Central memory CD8-positive, alpha-beta T cell (primary cell): ENCODE measurements at places on chromosomes 5 and 9.

GRCh38 chr9:94881023-94881422, 154.5 kb downstream of the AOPEP start:
- DNase-seq = no peak

DNA sequence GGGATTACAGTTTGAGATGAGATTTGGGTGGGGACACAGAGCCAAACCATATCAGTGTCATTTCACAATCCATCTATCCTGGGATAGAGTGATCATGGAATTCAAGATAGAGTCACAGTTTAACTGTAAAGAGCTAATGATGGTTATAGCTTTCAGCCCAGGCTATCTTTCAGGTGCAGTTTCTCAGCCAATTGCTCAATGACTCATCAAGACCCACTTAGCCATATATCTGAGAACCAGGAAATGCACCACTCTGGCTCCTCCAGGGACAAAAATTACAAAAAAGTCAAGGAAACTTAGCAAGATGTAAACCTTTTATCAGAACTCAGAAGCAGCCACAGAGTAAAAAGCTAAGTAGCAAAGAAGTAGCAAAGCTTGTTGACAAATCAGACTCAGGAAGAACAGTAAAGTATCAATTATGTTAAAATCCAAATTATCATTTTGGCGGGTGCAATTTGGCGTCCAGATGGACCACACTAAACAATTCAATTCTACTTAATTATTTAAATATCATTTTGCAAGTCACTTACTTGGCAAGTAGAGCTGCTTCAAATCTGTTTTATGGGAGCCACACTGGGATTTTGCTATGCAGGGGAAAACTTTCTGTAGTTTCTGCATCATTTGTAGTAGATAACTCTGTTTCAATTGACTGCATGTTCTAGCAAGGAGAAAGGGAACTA, 169.4 kb downstream of the TLE1 start:
- no peak for DNase-seq

- no peak for DNase-seq
Measured at GRCh38 chr5:138011991-138012390, 20.9 kb downstream of the FAM13B start.

- DNase-seq = no peak
Measured at GRCh38 chr5:150263801-150264621, 25.6 kb downstream of the CAMK2A start.

GRCh38 chr9:13163287-13163686, 116.2 kb downstream of the MPDZ start:
- DNase-seq = no peak

GRCh38 chr5:21931116-21931515, 922.0 kb downstream of the CDH12 start:
- DNase-seq = no peak

GRCh38 chr5:7759951-7760580, 90.9 kb downstream of the CFAP90 start:
- no peak for DNase-seq

- DNase-seq = no peak
Measured at GRCh38 chr5:106135473-106135872, 1535.3 kb downstream of the EFNA5 start.

GRCh38 chr5:56700711-56701110, 114.6 kb upstream of the MAP3K1 start:
- DNase-seq = no peak

DNA sequence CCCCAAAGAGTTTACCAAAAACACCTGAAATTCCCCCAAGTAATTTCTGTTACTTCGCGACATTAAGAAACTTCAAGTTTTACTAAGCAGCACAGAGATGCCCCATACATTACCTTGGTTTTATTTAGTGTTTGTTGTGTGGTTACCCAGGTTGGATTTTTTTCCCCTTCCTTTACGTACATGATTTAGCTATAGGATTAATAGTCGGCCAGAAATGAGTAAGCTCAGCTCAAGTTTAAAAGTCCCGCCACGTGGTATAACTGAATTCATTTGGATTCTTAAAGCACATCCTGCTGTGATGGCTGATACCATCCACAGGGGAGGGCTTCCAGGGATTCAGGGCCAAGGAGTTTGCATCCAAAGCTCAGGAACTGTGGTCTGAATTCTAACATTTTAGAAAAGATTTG, 75.9 kb downstream of the DAP start:
- DNase-seq = no peak

DNA sequence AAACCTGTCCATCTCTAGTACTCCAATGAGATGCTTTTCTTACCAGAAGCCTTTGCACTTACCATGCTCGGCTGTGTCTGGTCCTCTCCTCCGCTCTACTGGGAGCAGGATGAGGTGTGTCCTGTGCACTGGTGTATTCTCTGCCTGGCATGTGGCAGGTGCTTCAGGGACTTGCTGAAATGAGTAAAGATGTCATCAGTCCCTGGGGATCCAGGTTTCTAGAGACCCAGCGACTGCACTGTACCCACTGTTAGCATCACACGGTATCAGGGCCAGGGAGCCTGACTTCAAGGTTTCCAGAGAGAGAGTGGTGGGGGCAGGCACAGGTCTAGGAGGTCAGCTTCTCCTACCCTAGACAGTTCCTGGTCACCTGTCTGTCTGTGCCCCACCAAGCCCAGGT, 10.5 kb downstream of the PTTG1 start:
- no peak for DNase-seq

DNA sequence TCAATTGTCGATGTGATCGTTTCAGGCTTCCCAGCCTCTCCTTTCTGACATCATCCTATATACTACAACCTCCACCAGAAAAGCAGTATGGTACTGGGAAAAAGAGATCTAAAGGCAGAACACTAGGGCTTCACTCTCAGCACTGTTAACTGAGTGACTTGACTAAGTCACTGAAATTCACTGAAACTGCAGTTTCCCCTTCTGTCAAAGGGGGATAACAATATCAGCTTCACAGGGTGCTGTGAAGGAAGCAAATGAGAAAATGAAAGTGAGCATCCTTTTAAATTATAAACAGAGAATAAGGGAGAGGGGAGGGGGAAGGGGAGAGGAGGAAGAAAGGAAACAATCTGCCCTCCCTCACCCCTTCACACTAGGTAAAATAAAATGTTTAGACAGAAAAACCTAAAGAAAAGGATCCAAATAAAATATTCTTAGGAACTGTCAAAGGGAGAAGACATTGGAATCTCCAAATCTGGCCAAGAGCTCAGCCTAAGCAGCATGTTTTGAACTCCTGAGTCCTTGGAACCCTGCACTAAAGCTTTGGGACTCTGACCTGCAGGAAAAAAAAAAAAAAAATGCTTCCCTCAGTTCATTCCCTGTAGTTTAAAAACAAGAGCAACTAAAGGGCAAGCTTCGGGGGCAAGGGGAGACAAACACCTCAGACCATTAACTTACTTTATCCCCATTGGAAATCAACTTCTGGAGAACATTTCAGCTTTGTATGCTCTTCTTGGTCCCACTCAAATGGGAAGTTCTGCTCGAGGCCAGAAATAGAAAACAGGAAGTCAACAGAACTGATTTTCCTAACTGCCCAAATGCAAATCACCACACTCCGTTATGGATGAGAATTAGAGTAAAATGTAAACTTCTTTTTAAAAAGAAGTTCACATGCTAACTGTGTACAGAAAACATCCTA, 178.3 kb downstream of the DEPDC1B start:
- no peak for DNase-seq

DNA sequence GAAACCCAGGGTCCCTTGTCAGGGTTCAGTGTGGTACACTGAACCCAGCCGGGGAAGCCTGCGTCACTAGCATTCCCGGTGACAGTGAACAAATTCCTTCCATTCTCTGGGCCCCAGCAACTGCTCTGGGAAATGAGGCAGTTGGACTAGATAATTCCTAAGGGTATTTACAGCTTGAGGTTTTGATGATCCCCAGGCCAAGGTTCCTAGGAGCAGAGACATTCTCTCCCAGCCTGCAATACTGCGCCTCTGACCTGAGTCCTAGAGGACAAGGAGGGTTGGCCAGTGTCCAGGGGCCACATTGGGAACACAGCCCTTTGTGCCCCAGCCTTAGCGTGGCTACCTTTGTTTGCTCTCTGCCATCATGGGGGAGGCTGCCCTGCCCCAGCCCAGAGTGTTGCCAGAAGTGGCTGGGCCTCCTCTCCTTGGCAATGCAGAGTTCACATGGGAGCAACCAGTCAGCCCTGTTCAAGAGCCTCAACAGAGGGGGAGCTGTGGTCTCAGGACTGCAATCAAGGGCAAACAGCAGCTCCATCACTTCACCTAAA, 178.2 kb downstream of the SEC61B start:
- DNase-seq = no peak

DNA sequence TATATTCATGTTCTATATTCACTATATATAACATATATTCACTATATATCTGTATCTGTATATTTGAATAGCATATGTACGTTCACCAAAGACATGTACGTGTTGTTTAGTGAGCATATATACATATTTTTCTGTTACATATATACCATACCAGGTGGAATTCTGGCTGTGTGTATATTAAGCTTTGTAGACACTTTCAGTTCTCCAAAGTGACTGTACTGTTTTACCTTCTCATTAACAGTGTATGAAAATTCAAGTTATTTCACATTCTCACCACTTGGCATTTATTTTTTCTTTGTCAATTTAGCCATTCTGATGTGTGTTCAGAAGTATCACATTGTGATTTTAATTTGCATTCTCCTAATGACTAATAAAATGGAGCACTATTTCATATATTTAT, 52.2 kb downstream of the DROSHA start:
- DNase-seq = no peak

DNA sequence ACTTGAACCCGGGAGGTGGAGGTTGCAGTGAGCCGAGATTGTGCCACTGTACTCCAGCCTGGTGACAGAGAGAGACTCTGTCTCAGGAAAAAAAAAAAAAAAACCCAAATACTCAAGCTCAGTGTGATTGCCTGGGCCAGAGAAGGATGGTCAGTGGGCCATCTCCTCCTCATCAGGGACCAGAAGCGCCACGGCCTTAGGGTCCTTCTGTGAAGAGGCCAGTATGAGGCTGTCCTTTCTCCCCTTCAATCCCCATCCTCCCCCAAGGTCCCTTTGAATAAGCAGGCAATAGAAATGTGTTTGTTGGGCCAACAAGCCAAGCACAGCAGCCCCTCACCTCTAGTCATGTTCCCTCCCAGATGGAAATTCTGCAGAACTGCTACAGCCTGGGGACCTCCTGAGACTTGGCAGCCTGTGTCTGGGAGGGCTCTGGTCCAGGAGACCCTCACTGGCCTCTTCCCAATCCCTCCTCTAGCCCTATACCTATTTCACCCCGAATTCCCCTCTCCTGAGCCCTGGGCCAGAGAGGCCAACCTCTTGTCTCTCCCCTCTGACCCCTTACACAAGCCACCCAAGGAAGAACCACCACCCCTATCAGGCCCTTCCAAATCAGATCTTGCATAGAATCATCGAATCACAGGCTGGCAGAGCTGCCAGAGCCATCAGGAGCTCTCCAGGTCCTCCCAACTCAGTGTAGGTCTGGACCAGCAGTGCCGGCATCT, 1.0 kb downstream of the CSF1R start:
- no peak for DNase-seq

DNA sequence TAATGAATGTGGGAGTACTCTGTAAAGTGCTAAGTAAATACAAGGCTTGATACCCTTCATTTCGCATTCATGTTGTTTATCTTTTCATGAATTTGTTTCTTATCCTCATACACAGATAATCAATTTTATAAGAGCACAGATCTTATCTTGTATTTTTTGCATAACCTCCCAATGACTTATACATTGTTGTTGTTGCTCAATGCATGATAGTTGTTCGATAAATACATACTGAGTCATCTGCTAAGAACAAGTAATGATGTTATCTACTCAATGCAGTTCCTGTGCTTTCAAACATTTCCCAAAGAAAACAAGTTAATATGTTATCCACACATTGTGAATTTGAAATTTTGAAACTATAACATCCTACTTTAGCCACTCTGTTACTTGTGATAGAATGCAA, 60.7 kb downstream of the TAF11L14 start:
- no peak for DNase-seq

DNA sequence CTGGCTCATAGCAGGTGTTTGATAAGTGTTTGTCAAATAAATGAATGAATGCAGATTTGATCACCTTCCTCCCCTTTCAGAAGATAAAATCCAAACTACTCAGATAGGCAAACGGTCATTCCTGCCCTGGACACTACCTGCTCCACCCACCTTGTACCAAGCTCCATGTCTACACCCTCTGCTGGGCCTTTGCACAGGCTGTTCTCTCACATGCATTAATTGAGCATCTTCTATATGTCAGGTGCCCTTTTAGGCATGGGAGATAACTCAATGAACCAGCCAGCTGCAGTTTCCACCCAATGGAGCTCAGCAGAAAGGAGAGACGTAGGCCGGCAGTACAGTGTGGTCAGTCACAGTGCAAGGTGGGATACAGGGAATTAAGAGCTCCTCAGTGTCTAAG, 102.3 kb upstream of the CPEB4 start:
- no peak for DNase-seq

- DNase-seq = no peak
Measured at GRCh38 chr5:88734191-88734640, 148.8 kb downstream of the MEF2C start.

DNA sequence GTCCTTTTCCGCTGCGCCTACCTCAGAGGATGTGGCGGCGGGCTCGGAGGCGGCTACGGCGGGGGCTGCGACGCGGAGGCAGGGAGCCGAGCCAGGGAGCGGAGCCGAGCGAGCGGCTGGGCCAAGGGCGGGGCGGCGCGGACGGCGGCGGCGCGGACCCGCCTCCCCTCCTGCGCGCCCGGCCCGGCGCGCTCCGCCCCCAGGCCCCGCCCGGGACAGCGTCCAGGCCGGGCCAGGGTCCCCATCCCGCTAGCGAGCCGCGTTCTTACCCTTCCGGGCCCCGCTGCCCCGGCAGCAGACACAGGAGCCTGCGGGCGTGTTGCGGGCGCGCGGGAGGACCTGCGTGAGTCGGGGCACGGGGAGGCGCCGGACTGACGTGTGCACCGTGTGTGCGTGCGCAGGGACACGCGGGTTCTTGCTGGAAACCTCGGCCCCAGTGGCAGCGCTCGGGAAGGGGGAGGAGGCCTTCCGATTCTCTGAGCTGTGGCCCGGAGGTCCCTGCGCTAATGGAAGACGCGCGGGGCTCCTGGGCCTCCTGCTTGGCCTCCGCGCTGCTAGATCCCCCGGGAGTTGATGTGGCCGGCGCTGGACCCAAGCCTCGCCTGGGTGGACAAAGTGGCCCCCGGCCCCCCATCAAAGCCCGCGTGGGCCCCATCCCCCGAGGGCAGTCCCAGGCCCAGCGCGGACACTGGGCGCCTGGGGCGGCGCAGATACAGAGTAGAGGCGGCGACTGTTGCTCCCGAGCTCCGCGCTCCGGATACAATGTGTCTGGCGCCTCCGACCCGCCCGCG, at the start of gene VDAC1:
TSS of gene VDAC1 (minus strand) at position 350 of the 791 bp plus-strand sequence. CDS start 11,963 bp downstream, outside the sequence.
- DNase-seq = peak; percentile 72

DNA sequence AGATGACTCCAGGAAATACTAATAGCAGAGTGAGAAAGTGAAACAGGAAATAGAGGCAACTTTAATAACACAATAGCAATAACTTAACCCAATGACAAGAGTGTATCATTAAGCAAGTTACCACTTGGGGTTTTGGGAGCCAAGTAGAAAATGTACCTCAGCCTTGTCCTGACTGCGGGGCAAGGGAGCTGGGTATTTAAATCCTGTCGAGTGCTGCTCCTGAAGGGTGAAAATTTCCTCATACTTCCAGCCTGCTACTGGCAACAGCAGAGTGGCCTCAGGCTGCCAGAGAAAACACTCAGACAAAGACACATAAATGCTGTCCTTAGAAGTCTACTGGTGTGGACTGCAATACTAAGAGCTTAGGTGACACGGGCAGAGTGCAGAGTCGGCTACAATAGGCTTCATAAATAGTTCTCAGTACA, 112.5 kb upstream of the EMB start:
- DNase-seq = no peak

- no peak for DNase-seq
Measured at GRCh38 chr5:126793097-126793496, 16.2 kb downstream of the LMNB1 start.

- no peak for DNase-seq
Measured at GRCh38 chr9:105206821-105207699, 37.4 kb upstream of the SLC44A1 start.
